Ovary (tissue), 10 donors: ENCODE measurements at places on chromosomes 5 and 9.

GRCh38 chr5:167745868-167746267 lies 545.6 kb upstream of the WWC1 start:
- H3K27me3 ChIP-seq = no peaks in the 10 kb centered on the region
- H3K36me3 ChIP-seq = no peaks in the 10 kb centered on the region
- H3K4me3 ChIP-seq = no peak overlapping the region
- DNase-seq = no peak
- no peak overlapping the region for H3K27ac ChIP-seq

DNA sequence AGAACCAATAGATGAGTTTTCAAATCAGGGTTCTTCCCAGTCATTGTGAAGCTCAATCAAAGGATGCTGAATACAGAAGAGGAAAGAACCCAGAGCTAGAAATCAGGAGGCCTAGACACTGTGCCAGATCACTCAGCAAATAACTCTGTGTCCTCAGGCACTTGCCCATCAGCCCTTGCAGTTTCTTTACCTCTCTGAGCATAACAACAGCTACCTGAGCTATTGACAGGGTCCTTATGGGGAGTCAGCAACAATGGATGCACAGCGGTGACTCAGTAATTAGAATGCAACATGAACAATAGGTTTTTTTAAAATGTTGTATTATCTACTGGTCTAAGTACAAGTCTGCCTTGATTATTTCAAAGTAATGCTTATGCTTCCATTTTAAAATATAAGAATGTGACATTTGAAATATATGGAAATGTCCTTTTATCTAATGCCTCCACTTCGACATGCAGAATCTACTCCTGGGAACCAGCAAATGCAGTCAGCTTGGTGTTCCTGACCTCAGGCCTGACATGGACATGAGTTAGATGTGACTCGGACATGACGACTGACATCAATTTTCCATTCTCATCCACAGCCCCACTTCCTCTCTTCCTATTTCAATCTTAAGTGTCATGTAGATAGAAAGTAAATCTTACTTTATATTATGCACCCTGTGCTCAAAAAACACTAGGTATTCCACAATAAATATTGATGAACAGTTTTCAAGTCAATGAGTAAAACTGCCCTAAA lies 155.0 kb downstream of the TLE1 start:
- no peak overlapping the region for H3K27ac ChIP-seq
- H3K36me3 ChIP-seq = no peaks in the 10 kb centered on the region
- H3K27me3 ChIP-seq = no peaks in the 10 kb centered on the region
- DNase-seq = no peak
- no peak overlapping the region for H3K4me3 ChIP-seq

DNA sequence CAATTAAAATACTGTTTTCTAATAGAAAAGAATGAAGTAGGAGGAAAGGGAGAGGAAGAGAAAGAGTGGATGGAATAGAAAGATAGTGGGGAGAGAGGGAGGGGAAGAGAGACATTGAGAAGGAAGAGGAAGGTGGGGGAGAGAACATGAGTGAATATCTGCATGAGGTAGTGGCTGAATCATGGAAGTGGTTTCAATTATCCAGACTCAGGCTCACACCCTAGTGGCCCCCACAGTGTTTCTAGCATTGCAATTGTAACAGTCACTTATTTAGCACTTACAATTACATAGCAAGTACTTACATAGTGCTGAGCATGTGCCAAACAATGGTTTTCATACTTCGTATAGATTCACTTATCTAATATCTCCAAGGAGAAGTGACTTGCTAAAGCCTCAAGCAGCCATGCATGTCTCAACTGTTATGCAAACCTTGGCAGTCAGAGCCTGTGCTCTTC lies 72.7 kb downstream of the CAST start:
- no peaks in the 10 kb centered on the region for H3K36me3 ChIP-seq
- no peak overlapping the region for H3K4me3 ChIP-seq
- no peak overlapping the region for H3K27ac ChIP-seq
- no peak for DNase-seq
- no peaks in the 10 kb centered on the region for H3K27me3 ChIP-seq

- H3K4me3 ChIP-seq = no peak overlapping the region
- DNase-seq = no peak
- no peak overlapping the region for H3K27ac ChIP-seq
- H3K27me3 ChIP-seq = no peaks in the 10 kb centered on the region
Measured at GRCh38 chr5:2999926-3000325, 248.4 kb upstream of the IRX2 start.
